Gastroesophageal sphincter (tissue), 4 donors: ENCODE measurements at places on chromosomes 5 and 9. TPM values are rescaled to one million over a fixed set of nuclear protein-coding genes. Genes with fewer than 3 reads are reported as not detected.

- ATAC-seq: no peak
These were observed 166.6 kb downstream of the TSSK1B start for GRCh38 chr5:113268232-113268631.

GRCh38 chr9:122302237-122303093, 37.8 kb downstream of the MRRF start:
- no peak for ATAC-seq

GRCh38 chr9:107717529-107718314, 228.2 kb upstream of the KLF4 start:
- ATAC-seq: no peak

DNA sequence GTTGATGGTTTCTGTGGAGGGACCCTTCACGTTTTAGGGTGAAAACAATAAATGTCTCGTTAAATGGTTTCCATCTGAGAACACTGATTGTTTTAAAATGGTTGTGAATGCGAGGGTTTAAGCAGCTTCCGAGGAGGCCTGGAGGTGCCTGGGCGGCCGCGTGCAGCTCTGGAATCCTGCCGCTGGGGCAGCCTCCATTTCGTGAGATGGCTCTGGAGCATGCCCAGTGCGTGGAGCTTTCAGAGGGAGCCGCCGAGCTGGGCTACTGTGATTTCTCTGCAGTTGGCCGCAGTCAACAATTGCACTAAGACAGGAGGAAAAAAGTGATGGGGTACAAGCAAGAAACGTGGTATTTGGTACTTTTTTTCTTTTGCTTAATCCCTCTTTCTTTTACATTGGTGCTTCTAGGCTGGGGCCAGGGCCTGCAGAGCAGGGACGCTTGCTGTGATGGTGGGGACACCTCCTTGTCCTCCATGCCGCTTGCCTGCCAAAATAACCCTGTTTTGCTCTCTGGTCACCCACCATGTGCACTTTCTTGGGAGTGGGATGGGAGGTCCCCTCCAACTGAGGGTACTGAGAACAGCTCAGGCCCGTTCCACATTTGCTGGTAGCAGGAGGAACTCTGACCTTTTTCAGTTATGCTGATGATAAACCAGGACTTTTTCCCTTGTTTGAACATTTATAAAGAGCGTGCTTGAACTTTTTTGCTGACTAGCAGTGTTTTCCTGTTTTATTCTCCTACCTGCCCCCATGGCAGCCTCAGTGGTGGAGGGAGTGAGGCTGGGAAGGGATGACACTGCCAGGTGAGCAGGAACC, 47.1 kb downstream of the EHMT1 start:
- ATAC-seq: no peak

DNA sequence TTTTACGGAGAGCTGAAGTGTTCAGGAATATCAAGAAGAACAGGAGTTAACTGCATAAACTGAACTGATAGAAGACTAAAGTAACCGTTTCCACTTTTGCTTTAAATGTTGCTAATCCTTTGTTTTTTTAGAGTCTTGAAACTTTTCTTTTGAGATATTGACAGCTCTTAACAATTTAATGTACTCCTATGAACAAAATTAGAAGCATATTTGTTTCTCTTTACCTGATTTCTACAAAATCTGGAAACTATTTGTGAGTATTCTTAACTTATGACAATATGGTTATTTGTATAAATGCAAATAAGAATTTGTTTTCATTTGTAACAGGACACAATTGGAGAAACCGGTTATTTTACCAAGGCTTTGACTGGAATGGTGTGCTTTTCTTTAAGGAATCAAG, 89.5 kb upstream of the FAM120A start:
- no peak for ATAC-seq

GRCh38 chr9:132935026-132935425, 9.4 kb downstream of the TSC1 start:
- no peak for ATAC-seq

DNA sequence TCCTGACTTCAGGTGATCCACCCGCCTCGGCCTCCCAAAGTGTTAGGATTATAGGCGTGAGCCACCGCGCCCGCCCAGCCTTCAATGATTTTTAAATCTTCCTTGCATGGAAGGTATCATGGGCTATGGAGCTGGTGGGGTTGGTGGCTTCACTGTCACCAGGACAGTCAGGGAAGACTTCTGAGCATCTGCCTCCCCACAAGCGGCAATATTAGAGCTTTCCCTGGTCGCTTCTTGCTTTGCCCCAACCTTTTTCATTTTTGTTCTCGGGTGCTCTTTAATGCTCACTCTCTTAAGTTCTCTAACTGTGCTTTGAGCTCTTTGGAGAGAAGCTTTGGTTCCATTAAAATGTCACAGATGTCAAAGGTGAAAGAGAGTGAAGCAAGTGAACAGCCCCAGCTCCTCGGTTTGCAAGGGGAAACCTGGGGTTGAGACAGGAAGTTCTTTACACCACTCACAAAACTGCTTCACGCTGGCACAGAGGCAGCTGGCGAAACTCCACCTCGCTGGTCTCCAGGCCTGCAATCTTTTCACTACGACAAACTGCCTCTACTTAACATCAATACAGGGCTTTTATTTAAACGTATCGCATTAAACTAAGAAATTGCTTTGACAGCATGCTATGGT, 142.5 kb upstream of the RETREG1 start:
- ATAC-seq: no peak

DNA sequence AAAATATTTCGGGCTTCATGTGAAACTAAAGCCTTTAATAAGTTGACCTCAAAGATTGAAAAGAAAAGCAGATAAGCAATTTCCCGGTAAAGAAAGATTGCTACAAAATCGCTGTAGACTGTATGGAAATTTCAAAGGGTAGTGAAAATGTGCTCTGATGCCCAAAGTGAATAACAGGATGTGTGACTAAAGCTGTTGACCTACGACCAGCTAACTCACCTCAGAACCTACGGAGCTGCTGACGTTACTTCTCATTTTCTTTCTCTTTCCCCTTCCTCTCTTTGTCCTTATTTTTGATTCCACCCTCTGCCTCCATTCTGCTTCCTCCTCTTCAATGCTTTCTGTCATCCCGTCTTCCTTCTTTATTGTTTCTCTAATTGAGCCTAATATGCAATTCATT, 103.2 kb downstream of the PDE4D start:
- no peak for ATAC-seq

DNA sequence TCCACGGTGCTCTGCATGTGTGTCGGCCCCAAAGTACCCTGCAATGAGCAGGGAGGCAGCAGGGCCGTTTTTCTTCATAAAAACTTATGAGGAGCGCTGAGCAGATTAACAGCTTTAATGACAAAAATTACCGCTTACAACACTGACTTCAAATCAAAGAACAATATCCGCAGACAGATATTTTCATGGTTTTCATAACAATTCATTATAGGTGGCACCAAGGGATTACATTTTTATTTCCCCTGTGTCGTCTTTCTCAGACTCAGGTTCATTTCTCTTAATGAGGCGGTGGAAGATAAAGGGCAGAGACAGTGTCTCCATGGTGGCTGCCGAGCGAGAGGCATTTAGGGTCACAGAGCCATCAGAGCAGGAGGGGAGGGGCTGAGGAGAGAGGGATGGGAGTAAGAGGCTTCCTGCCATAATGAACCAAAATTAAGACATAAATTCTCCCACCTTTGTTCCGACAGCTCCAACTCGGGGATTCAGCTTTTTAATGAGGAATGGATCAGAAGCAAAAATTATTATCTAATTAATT, 240.7 kb upstream of the CLINT1 start:
- no peak for ATAC-seq

- ATAC-seq: no peak
These were observed 9.4 kb upstream of the GABRA6 start for GRCh38 chr5:161676103-161676502.

- no peak for ATAC-seq
These were observed 71.7 kb downstream of the SUSD1 start for GRCh38 chr9:112103405-112103804.

DNA sequence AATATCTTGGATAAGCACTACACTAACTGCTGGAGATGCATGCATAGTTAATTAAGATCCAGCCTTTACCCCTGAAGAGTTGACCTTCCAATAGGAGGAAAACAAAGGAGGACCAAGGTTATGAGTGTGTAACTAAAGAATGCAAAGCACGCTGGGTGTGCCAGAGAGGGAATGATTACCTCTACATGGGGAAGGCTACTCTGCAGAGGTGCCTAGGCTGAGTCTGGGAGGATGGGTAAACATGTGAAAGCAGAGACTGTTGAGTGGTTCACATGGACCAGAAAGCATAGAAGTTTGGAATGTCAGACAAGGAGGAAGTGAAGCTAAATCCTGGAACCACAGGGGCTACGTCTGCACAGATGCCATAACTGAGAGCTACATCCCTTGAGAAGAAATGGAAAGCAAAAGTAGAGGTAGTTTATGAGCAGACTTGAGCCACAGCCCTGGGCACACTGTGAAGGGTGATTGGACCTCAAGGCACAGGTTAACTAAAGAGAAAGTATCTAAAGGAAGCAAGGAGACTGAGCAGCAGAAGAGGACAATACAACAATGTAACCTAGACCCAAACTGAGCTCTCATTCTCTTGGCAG, 176.2 kb downstream of the DENND1A start:
- no peak for ATAC-seq

DNA sequence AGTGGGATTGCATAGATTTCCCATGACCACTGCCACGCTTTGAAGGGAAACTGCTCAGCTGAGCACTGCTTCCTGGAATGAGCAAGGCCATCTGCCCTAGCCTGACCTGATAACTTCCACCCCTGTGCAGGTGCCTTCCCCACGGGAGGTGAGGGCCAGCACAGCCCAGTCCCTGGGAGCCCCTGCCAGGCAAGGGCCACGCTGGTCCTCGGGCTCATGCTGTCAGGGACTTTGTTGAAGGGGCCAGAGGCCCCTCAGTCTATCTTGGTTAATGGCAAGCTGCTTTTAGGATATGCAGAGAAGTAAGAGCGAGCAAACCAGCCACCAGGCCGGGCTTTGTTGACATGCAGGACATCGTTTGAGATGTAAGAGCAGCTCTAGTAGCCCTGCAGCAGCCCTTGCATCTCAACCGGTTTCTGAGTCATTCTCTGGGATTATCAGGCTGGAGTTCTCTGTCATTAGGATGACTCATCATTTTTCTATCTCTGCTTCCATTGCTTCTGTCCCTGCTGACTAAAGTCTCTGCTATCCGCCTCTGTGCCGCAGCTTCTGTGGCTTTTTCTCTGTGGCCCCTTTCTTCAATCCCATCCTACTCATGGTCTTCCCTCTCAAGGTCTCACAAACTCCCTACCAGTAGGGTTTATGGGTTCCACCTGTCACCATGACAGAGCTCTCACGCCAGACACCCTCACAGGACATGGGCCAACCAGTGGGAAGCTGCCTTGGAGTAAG, 30.6 kb upstream of the IQGAP2 start:
- ATAC-seq: no peak

DNA sequence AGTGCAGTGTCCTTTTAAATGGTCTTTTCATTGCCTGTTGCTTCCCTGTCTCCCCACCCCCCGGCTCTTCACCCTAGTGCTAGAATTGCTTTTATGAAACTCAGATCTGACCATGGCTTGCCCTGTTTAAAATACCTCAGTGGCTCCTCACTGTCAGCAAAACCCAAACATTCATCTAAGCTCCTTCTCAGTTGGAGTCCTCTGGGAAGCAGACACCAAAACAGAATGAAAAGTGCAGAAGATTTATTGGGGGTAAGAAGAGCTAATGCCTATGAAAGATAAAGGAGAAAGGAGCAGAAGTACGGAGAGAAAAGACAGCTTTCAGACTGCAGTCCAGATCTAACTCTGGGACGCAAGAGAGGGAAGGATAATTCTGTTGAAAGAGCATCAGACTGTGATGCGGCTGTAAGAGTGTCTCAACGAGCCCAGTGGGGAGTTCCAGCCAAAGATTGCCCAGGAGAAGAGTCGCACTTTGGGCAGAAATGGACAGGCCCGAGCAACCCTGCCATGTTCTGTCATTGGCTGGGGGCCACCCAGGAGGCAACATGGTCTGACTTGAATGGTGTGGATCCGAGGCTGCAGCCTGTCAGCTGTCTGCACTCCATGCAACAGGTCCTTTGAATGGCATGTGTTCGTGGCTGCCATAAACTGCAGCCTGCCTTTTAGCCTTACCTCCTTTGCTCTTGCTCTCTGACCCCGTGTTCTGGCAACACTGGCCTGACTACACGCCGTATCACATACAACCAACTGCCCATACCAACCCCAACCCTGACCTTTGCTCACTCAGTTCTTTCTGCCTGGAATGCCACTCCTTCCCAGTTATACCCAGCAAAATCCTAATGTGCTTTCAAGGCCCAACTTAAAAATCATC, 55.9 kb downstream of the IRF1 start:
- ATAC-seq: no peak

DNA sequence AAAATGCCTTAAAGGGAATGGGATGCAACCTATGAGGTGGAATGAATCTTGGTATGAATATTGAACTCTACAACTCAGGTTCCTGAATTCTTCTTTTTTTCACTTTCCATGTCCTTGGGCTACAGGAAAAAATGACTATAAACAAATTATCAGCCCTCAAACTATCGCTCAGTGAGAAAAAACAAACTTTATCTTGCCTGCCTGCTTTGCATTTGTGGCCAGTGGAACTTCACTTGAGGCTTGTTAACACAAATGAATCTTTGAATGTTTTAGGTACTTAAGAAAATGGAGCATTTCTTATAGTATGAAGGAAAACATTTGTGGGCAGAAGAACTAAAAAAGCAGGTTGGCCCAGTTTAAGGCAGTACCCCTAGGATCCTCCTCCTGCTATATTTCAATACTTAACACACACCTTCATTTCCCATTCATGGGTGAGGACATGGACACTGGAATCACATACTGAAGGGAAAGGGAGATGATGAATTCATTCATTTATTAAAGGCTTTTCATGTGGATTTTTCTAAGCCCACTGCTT, 34.1 kb downstream of the ELOVL7 start:
- no peak for ATAC-seq

GRCh38 chr9:93869088-93869487, 86.1 kb downstream of the BARX1 start:
- no peak for ATAC-seq

Gene UBE2R2
- total RNA-seq: 43.9 TPM

- no peak for ATAC-seq
These were observed 183.0 kb downstream of the CETN3 start for GRCh38 chr5:90226433-90227099.

Gene KCNIP1
- total RNA-seq: not detected

Gene CSF1R
- 16.7 TPM for total RNA-seq

Gene SPEF2
- total RNA-seq: 5.8 TPM

Gene PITX1
- total RNA-seq: 17.0 TPM

DNA sequence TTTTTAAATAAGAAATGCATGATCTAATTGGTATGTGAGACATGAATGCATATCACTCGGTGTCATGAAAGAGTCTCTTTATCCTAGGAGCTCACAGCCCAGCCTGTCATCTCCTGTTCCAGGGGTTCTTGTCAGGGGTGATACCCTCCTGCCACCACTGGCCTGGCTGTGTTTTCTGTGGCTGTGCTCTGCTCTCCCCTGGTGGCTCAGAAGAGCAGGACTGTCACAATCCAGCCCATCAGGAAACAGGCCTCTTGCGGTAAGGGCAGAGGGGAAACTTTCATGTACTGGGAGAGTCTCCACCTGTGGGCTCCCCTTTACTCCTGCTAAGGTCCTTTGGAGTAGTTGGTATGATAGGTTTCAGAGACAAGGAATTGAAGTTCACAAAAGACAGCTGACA, 240.2 kb upstream of the GLRA1 start:
- no peak for ATAC-seq
